ENCODE measurements at places on chromosomes 3 and 15. TPM values are rescaled to one million over a fixed set of nuclear protein-coding genes. Genes with fewer than 3 reads are reported as not detected.

DNA sequence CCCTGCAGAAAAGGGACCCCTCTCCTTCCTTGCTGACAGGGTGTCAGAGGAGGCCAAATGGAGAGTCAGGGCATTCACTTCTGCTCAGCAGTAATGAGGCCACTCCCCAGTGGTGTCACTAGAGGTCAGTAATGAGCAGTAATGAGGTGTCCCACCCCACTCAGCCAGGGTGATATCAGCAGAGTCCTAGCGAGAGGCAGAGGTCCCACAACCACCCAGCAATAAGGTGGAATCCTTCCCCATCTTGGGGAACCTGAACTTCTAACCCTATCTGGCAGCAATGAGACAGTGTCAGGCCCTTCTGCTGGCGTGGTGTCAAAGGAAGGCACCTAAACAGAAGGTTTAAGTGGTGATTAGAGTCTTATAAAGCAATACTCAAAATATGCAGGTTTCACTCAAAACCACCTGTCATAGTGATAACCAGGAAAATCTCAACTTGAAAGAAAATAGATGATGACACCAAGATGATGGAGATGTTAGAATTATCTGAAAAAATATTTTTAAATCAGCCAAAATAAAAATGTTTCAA lies 12.9 kb downstream of the OCA2 start:
- DNase-seq = no peak

CADM2 gene
- total RNA-seq = 1.1 TPM

SCN11A gene
- total RNA-seq = not detected

DNA sequence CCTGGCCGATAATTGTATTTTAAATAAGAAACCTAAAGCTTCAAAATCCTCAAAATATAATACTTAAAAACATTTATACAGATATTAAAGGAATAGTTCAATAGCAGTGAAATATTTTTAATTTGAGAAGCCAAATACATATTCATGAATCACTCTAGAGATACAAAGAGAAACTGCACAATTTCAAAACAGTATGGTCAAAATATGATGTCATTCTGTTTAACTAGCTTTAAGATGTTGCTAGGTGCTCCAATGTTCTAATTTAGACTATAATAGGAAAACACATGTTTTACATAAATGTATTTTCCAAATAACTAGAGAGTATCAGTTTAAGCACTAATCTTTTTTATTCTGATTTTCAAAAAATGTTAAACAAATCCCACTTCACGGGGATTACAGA lies 10.3 kb upstream of the NRROS start:
- no peak for DNase-seq

CLDN1 gene
- total RNA-seq = 13.1 TPM

DNA sequence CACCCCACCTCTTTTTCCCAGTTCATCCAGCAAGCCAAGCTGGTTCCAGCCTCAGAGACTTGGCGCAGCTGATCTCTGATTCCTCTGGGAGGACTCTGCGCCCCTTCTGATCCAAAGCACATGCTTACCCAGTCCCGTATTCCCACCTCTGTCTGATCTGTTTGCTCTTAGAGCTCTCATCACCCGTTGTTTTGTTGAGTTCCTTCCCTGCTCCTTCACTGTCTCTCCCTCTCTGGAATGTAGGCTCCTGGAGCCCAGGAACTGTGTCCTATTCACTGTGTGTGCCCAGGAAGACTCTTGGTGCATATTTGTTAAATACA lies 1.3 kb upstream of the ZXDC start:
- no peak for DNase-seq

TOP2B gene
- 73.2 TPM for total RNA-seq

COX17 gene
- 19.9 TPM for total RNA-seq

- DNase-seq = no peak
These were observed 242.8 kb upstream of the UBE2E2 start for GRCh38 chr3:22960105-22960984.

- DNase-seq = no peak
These were observed 31.6 kb upstream of the CLASP2 start for GRCh38 chr3:33749546-33750210.

GRCh38 chr3:66401157-66401550 lies 99.7 kb downstream of the LRIG1 start:
- no peak for DNase-seq

GRCh38 chr3:115204475-115204874 lies 57.4 kb upstream of the ZBTB20 start:
- no peak for DNase-seq

SI gene
- total RNA-seq = not detected

- DNase-seq = no peak
These were observed 487.2 kb upstream of the FRG2C start for GRCh38 chr3:75176937-75177336.

STX19 gene
- total RNA-seq = not detected

DNA sequence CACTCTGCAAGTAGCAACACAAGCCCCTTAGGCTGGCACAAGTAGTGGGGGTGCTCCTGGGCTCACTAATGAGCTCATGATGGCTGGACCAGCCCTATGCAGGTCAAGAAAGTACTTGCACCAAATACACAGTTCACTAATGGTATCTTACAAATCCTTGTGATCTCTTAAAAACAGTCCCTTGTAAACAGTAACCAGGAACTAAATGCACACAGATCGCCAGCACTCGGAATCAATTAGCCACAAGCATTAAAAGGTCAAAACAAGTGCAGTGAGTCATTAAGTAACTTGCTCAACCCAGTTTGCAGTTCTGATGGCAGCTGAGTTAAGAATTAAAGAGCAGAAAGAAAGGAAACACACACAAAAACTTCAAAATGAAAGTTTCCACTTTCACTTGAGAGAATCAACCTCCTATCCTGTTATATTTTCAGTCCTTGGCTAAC lies 43.2 kb downstream of the ARHGEF3 start:
- DNase-seq = no peak

- DNase-seq = no peak
These were observed 174.0 kb upstream of the PRICKLE2 start for GRCh38 chr3:64399205-64399800.

CTDSPL gene
- total RNA-seq = 41.5 TPM

- DNase-seq = no peak
These were observed 334.2 kb downstream of the SLC9A9 start for GRCh38 chr3:143514109-143514508.

TBC1D21 gene
- total RNA-seq = not detected

- DNase-seq = no peak
These were observed 15.2 kb downstream of the LDHAL6B start for GRCh38 chr15:59221511-59222505.

GRCh38 chr3:122800031-122800430 lies 5.2 kb downstream of the SLC49A4 start:
- DNase-seq = no peak

DNA sequence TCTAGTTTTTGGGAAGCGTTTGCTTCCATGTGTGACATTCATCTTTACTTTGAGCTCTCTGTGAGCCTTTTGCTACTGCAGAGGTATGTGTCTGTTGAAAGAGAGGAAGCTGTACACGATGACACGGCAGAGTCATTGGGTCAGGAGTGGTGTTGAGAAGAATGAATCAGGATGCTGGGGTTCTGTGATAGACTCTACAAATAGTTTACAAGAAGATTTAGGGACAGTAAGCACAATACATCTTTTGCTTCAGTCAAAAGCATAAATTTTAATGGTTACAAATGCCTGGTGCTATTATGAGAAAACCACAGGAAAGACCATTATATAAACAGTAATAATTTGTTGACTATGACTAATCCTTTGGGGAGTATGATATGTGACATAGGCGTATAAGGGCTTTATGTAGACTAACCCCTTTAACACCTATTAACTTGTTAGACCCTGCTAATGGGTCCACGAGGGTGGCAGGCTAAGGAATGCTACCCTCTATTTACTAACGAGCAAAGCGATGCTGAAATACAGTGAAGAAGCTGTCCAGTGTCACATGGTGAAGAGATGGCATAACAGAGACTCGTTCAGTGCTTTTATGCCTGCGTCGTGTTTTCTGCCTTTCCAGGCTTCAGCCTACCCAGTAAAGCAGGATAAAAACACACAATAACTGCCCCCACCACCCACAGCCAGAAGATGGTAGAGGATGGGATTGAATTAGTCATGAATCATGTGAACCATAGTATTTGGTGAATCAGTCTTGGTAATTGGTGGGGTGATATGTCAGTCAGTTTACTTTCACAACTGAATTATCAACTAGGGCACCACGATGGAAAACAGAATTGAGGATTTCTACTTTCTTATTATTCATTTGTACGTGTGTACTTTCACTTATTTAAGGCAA lies 118.8 kb downstream of the LPP start:
- no peak for DNase-seq

DNA sequence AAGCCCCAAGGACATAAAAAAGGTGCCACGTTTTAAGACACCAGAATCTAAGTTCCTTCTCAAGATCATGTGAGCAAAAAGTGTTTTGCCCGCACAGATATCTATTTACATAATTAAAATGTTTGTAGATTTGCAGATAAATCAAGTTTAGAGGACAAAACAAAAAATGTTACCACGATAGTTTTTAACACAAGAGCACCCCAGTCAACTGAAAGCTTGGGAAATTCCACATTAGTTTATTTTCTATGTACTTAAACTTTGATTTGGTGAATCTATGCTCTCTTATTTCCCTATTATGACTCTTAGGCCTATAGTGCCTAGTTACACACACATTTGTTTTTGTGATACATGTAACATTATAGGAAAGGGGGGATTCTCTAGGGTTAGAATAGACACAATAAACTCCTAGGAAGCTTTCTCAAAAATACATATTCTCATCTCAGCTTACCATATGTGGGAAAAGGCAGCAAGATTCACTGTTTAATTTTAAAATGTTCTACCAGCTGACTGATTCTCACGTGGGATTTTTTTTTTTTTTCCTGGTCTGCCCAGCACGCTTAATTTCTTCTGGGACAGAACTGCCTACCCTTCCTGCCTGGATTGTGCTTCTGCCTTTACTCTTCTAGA lies 8.4 kb upstream of the LEKR1 start:
- no peak for DNase-seq

- no peak for DNase-seq
These were observed 334.2 kb upstream of the IL12A start for GRCh38 chr3:159654183-159655134.

DNA sequence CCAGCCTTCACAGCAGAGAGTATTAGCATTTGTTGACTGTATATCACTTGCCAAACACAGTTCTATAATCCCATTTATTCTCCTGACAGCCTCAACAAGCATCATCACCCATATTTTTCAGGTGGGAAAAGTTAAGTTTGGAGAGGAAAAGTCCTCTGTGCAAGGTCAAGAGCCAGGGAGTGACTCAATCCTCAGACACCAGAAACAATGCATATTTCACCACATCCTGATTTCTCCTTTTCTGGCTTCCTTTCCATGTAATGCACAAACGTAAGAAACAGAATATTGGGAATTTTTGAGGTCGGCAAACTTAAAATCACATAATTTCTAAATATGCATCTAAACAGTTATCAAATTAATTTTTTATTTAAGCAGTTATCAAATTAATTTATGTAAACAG lies 116.0 kb upstream of the GADL1 start:
- no peak for DNase-seq

DNA sequence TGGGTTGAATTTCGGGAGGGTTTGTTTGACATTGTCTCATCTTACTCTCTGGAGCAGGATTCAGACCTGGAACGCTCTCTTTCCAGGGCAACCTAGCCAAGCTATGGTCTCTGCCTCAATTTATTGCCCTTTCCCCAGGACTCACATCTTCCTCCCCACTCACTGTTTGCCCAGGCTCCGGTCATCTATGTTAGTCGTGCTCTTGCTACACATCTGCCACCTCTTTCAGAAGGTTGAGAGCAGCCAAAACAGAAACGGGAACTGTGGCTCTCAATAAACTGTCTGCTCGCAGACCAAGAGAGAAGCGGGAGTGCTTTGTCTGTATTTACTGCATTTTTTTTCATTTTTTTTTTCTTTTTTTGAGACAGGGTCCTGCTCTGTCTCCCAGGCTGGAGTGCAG lies 81.6 kb downstream of the ST6GAL1 start:
- DNase-seq = no peak

ZBED2 gene
- total RNA-seq = not detected

DNA sequence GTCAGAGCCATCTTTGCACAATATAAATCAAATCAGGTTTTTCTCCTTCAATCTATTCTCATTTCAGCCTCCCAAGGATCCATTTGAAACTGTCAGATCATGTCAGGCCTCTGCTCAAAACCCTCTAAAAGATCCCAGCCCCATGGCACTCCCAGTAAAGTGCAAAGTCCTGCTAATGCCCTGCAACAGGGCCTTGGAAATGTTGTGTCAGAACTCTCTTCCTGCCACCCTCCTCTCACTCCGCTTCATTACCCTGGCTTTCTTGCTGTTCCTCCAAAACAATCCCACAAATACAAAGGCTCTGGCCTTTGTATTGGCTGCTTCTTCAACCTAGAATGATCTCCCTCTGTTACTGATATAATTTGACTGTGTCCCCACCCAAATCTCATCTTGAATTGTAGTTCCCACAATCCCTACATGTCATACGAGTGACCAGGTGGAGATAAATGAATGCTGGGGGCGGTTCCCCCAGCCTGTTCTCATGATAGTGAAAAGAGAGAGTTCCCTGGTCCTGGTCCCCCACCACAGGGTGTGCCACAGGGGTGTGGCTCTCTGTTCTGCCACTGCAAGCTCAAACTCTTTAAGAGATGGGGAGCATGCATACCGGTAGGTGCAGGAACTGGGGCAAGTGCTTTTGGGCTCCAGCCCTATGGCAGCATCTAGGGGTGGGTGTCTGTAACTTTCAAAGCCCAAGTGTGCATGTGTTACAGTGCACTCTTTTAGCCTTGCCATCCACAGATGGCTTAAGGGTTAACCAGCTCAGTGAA lies 22.9 kb upstream of the TRA2B start:
- DNase-seq = no peak

KAT2B gene
- 8.1 TPM for total RNA-seq

GRCh38 chr3:127714125-127714571 lies 41.4 kb downstream of the ABTB1 start:
- DNase-seq = no peak

PODXL2 gene
- 10.8 TPM for total RNA-seq

NDN gene
- 50.4 TPM for total RNA-seq

DNA sequence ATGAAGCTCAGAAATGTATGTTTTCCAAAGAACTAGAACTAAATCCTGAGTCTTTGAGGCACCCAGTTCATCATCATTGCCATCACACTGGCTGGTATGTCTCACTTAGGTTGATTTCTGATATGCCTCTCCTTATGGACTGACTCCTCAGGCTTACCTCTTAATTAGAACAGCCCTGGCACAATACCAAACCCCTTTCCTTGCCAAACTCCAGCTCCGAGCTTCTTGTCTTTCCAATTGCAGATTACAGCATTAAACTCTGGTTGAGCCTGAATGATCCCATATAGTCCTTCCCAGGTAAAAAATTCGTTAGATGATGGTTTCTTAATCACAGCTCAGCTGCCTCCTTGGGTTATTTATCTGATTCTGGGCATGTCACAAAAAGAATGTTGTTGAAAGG lies 66.3 kb downstream of the RTP4 start:
- DNase-seq = no peak

All from chondrocyte (in vitro differentiated cells).